ENCODE measurements at places on chromosomes 6 and 20.

DNA sequence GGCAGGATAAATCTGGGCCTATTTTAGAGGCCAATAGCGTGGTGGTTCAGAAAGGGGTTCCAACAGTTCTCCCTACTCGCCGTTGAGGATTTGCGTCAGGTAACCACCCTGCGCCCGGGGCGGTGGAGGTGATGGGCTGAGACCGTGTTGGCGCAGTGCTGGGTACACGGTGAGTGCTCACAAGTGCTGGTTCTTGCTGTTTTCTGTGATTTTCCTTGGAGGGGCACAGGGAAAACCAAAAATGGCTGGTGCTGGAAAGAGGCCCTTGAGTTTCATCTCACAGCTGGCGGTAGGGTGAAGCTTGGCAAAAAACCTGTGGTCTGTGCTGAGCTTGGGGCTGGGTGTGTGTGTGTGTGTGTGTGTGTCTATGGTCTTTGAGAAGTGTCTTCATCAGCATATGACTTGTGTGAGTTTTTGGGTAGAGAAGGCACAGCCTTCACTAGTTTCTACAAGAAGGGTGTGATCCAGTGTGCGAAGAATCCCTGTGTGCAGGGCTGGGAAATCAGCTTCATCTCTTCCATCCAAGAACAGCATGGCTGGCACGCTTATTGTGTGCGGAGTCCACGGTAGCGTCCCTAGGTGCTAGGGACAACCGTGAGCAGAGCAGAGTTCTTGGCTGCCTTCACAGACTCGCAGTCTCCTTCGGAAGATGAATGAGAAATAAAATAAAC lies 35.3 kb upstream of the SCRT2 start:
- no peak for DNase-seq

DNA sequence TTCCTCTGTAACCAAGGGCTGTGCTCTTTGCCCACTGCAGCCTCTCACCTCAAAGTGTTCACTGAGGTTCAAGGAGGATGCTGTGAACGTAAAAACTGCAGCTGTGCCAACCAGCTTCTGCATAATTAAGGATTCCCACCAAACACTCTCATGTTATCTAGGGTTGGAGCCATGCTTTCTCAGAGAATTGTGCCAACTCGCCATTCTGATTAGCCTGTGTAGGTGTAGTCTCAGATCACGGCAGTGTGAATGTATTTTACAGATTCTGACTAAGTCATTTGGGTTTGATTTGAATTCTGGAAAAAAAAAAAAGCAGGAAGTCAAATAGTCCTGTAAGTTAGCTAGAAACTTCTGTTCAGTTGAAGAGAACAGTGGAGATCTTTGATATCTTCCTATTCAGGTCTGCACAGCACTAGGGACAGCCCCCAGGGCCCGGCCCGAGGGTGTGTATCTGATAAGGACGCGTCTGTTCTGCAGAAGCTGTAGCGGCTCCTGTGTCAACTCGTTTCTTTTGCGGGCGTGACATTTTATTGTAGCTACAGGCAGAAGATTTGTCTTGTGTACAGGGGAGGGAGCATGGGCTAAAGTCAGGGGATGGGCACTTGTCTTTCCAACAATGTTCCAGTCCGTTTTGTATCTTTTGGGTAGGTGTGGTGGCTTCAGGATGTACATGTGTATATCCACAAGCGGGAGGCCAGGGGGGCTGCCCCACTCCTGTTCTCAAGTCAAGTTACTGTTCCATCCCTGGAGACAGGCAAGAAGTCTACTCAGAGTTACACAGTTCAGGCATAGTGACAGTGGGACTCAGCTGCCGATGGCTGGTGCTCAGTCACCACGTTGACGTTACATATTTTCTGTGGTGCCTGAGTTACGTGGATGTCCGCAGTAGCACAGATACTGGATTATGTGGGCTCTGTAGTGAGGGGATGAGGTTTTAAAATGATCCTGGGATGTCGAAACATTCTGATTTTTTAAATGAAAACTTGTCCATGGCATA lies 12.4 kb downstream of the IRF4 start:
- DNase-seq = peak; percentile 83

DNA sequence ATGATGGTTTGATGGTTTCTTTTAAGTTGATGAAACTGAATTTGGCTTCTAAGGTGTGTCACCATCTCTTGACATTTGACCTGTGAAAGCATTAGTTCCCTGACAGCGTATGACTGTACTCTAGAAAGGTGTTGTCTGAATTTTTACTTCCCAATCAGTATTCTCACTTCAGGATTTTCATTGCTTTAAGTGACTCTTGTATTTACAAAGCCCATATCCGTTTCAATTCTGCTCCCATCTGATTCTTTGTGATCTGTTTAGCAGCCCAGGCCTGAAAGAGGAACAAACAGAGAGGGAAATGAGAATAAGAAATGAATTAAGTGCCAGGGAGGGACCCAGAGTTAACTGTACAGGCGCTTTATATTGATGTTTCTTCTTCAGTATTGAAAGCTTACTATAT lies 73.7 kb downstream of the FARS2 start:
- DNase-seq = no peak

- DNase-seq = no peak
These were observed 128.0 kb downstream of the PHACTR1 start for GRCh38 chr6:12844284-12845223.

DNA sequence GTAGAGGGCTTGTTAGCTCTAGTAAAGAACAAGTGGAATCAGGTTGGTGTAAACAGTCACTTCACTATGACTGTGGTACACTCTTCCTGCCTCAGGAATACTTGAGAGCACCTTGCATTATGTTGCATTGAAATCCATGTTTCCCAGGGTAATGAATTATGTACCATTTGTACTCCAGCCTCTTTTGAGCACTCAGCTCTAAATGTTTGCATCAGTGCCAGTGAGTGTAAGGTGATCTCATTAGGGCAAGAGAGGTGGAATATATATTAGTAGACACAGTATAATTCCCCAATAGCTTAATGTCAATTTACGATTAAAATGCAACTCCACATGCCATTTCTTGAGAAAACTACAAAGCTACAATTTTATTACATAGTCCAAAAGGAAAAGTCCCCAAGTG lies 319.6 kb upstream of the POU3F2 start:
- DNase-seq = no peak
